ENCODE measurements at places on chromosomes 5 and 9.
A peak's percentile ranks its signal among the peaks of the same experiment; 100 is the strongest.

- DNase-seq: no peak
Measured at GRCh38 chr9:134525841-134526583, 115.6 kb upstream of the COL5A1 start.

- DNase-seq: no peak
Measured at GRCh38 chr9:81560851-81561732, 128.3 kb downstream of the TLE1 start.

- DNase-seq: no peak
Measured at GRCh38 chr9:126980231-126980630, 65.6 kb downstream of the RALGPS1 start.

GRCh38 chr5:143188692-143189091 lies 214.8 kb downstream of the NR3C1 start:
- no peak for DNase-seq

GRCh38 chr5:6362846-6363245 lies 15.5 kb downstream of the MED10 start:
- no peak for DNase-seq

DNA sequence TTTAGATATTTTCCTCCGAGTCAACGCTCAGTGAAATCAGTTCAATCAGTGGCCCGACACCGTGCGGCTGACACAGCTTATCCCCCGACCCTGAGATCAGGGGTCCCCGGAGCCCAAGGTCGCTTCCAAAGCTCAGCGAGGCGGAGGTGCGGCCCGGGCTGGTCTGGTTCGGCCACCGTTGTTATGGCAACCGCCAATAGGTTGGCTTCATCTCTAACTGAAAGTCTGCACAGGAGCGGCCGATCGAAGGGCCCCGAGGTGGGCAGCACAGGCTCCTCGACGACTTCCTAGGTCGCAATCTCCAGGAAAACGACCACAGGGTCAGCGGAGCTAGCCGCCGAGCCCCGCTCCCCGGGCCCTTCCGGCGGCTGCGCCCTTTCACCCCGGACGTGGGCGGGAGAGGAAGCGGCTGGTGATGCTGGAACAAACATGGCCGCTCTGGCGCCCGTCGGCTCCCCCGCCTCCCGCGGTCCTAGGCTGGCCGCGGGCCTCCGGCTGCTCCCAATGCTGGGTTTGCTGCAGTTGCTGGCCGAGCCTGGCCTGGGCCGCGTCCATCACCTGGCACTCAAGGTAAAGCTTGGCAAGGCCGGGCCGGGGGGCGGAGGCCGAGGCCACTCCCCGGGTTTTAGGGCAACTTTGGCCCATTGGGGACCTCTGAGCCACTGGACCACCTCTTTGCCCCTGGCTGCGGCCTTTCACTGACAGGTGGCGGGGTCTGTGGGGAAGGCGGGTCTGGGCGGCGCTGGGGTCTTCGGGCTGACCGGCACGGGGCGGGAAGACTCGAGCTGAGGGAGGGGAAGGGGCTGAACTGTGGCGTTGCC lies at the start of gene GPR107:
Gene GPR107, plus strand, starts transcription at position 403 of the 821 bp plus-strand sequence. Its CDS starts 27 bp downstream, at position 430.
- DNase-seq: peak; percentile 61

GRCh38 chr5:13553896-13554295 lies 390.6 kb downstream of the DNAH5 start:
- no peak for DNase-seq

- DNase-seq: no peak
Measured at GRCh38 chr9:118100529-118101419, 396.6 kb downstream of the TLR4 start.

DNA sequence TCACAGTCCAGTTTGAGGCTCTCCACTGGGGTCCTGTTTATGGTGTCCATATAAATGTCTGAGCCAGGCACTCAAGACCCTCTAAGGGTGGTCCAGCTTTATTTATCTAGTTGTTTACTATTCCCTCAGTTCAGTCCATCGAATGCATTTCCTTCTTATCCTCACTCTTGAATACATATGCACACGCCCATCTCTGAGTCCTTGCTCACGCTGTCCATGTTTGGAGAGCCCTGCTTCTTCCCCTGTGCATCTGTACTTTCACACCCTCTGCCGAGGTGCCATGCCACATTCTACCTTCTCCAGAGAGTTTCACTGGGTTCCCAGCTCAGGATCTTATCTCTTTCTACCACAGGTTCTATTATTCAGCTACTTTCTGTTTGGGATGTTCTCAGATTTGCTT lies 30.2 kb upstream of the SEMA6A start:
- no peak for DNase-seq

- DNase-seq: no peak
Measured at GRCh38 chr9:106535439-106535838, 327.5 kb upstream of the ZNF462 start.

GRCh38 chr9:7147121-7148090 lies 389.6 kb downstream of the KDM4C start:
- DNase-seq: peak; percentile 90

DNA sequence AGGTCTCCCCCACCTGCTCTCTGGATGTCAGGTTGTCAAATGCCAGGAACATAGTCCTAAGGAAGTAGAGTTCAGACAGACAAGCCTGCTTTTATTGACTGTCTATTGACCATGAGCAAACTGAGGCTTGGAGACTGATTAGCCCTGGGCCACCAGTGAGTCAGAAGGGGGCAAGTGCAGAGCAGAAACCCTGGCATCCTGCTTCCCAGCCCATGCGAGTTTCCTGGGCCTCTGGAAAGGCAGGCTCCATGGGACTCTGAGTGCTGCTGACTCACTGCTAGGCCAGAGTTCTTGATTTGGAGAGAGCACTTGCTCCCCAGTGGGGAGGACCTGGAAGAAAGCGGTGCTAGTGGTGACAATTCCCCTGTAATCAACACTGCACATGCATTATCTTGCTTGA lies 2.8 kb upstream of the HBEGF start:
- DNase-seq: no peak

DNA sequence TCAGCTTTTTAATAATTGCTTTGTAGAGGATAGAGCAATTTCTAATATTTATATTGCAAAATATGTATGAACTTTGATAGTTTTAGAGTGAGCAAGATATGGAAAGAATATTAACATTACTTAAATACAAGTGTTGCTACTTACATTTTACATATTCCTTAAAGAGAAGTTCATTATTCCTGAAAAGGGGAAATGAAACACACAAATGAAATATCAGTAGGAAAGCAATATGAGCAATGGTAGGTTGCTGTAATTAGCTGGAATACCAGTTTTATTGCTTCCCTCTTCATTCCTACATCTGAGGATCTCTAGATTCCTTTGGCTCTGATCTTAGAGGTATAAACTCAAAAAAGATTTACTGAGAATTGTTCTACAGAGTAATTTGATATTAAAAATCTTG lies 414.1 kb downstream of the FAM170A start:
- DNase-seq: no peak

- no peak for DNase-seq
Measured at GRCh38 chr5:95972196-95972595, 10.5 kb upstream of the ELL2 start.

DNA sequence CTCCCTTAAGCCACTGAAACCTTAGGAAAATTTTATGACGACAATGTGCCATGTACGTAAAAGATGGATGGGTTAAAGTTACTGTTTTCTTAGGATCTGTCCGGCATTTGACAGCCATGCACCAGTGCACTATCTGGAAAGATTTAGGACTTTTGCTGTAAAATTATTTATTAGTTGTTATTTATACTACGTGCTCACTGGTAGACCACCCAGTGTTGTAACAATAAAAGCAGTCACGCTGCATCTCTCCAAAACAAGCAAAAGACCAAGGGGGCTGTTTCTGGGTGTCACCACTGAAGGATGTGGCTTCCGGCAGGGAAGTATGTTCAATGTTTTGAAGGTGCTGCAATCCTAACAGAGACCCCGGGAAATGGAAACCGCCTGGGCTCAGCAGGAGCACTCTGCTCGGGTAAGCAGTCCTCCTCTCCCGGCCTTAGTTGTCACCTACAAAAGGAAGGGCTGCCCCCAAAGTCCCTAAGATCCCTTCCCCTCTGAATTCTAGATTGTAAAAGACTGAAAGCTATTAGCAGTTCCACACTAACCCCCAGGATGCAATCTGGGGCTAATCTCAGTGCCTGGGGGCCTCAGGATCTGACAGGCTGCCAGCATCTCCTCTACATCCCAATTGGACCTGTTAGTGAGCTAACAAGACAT lies 38.6 kb downstream of the SAXO1 start:
- no peak for DNase-seq

DNA sequence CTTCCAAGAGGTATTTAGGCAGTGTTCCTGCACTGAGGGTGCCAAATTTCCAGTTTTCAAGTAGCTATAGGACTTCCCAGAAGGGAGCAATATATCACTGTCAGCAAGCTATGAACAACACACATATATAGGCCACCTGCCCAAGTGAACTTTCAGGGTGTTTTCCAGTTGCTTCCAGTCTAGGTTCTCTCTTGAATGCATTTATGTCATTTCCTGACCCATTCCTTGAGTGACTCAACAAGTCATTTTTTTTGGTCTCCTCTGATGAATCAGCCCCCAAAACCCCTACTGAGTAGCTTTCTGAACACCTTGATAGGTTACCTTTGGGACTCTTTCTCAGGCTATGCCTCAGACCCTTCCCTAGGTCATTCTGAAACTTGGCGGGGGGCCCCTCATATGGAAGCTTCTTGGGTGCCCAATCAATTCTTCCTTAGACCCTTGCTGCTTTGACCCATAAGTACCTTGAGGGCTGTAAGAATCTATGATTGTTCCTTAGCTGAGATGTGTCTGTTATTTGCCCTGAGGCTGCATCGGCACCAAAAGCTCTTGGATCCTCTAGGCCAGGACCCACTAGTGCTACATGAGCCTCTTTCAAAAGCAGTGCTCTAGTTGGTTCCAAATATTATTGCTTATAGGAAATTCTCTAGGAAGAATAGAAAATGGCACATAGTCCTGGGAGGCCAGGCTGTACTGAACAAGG lies 12.4 kb downstream of the DNAJB5 start:
- no peak for DNase-seq

DNA sequence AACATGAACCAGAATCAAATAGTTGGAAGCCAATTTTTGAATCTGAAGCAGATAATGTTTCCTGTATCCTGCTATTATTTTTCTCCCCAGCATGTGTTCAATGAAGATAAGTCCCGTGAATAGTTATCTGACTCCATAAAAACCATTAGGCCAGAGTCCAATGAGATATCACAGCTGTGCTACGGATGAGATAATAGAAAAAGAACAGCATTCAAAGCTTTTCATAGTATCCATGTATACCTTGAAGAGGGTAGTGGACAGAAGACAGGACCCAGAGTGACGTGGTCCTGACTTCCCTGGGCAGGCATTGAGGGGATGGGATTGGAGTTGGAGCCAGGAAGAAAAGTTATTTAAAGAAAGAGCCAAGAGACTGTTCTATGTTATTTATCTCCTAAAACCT lies 50.7 kb upstream of the C6 start:
- DNase-seq: no peak

DNA sequence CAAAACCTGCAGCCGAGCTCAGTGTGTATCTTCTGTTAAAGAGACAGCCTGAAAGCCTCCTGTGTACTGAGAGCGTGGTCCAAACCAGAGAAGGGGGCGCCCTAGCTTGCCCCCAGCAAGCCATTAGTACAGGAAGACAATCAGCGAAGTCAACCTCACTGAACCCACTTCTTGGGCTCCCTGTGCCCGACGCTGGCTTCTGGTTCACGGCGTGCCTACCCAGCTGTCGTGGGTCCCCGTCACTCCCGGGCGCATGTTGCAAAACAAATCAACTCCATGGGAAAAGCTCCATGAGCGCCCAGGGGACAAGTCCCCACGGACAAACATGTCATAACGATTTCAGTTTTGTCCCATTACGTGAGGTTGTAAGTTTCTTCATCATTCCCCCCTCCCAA lies 326.9 kb downstream of the SH3GL2 start:
- DNase-seq: no peak

GRCh38 chr5:159508344-159508743 lies 178.1 kb upstream of the IL12B start:
- DNase-seq: peak; percentile 29

- no peak for DNase-seq
Measured at GRCh38 chr5:33281431-33281843, 159.3 kb upstream of the TARS1 start.

DNA sequence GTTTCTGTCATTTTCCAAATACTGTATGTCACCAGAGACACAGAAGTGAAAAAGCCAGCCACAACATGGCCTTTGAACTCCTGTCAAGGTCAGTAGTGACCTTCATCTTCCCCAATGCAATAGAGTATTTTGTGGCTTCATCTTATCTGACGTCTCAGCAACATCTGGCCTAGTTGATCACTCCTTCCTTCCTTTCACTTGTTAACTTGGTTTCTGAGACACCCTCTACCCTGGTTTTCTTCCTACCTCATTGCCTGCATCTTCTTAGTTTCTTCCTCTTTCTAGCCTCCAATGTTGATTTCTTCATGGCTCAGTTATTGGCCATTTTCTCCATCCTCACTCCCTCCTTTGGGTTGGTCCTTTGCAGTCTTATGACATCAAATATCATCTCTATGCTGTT lies 36.3 kb downstream of the GLIS3 start:
- DNase-seq: no peak

DNA sequence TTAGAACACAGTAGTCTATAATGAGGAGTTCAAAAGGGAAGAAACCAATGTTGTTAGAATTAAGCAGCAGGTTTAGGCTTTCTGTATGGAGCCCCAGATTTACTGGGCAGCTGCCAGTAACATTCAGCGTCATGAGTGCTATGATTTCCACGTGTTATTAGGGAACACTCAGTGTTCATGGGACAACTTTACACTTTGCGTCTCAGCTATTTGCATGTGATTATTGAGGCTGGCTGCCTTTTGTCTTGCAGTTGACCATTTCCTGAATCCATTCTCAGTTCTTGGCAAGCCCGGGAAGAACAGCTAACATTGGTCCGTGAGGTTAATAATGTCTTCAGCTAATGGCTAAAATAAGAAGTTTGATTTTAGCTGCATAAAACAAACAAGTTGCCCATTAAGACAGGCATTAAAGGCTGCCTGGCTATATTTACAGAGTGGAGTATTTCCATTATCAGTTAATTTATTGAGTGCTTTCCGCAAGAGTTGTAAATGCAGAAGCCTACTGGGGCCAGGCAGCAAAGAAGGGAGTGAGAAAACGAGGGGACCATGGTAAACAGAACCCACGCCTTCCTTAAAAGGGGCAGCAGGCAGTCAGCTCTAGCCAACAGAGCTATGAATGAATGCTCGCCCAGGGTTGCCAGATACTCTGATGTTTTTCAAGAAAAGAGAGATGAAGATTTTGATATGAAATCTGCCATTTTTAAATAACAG lies 120.9 kb downstream of the PIP5K1B start:
- DNase-seq: no peak

- DNase-seq: no peak
Measured at GRCh38 chr9:6052293-6052919, 37.0 kb upstream of the RANBP6 start.

DNA sequence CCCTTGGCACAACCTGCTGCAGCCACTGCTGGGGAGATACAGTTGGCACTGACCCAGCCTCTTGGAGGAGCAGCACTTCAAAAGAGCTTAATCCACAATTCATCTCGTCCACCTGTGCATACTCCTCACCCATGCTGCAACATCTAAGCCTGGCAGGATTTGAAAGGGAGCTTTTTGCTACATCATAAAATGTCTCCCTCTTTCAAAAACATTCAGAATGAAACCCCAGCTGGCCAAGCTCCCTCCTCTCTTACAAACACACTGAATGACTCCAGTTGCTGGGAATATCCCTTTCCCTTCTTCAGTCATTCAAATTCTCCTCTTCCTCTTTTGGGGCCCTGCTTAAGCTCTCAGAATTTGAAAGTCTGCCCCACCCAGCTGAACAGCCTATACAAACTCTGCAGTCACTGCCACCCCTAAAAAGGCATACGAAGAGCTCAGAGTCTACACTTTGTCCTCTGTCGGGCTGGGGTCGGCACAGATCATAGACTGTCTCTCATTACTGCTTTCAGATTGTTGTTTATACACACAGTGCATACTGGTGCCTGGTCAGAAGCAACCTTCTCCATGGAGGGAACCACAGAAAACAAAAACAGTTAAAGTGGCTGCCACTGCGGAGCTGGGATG lies 8.8 kb upstream of the C5orf15 start:
- no peak for DNase-seq

All from gastrocnemius medialis (tissue), 4 donors.